ENCODE measurements at places on chromosomes 5 and 9. TPM values are rescaled to one million over a fixed set of nuclear protein-coding genes. Genes with fewer than 3 reads are reported as not detected.

- no peak for DNase-seq
- no peak overlapping the region for H3K27ac ChIP-seq
- no peak overlapping the region for H3K4me3 ChIP-seq
- H3K4me1 ChIP-seq = 0 out of 2 replicates have a peak, but pooled peaks cover 4% of the 10 kb centered on the region
- no peaks in the 10 kb centered on the region for H3K27me3 ChIP-seq
These were observed 54.5 kb upstream of the GARNL3 start for GRCh38 chr9:127209948-127210640.

- no peaks in the 10 kb centered on the region for H3K27me3 ChIP-seq
- H3K36me3 ChIP-seq = no peaks in the 10 kb centered on the region
- H3K4me3 ChIP-seq = no peak overlapping the region
- H3K27ac ChIP-seq = no peak overlapping the region
- H3K4me1 ChIP-seq = no peaks in the 10 kb centered on the region
- DNase-seq = no peak
These were observed 87.5 kb upstream of the PTPRD start for GRCh38 chr9:10700291-10700690.

The GPR151 gene
- total RNA-seq = not detected

DNA sequence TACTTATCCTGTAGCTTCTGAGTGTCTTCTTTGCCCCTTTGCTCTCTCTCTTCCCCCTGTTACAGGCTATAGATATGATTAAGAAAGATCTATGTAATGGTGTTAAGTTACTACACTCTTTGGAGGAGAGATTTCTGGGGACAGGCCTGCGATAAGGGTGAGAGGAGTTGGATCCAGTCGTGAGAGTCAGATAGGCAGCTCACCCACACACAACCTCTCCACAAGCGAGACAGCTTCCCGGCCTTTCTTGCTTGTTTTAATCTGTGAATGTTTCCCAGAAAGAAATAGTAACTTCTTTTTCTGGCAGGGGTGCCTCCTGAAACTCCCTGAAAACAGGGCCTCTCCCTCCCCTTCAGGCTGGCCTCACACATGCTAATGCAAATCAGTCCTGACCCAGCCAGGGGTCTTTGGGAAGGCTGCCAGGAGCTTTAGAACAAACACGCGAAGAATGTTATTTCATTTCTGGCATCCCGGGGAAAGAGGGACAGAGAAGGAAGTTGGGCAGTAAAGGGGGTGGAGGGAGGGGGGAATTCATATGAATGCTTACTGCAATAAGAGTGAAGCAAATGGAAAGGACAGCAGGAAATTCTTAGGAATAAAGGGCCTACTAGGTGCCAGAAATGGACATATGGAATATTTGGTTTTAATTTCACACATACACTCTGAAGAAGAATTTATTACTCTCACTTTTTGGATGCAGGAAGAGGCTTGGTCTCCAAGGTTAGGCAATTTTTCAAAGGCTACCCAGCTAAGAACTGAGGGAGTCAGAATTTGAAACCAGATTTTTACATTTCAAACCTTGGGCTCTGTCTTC lies 215.8 kb upstream of the TRIM32 start:
- H3K4me1 ChIP-seq = no peaks in the 10 kb centered on the region
- no peak for DNase-seq
- no peak overlapping the region for H3K4me3 ChIP-seq

DNA sequence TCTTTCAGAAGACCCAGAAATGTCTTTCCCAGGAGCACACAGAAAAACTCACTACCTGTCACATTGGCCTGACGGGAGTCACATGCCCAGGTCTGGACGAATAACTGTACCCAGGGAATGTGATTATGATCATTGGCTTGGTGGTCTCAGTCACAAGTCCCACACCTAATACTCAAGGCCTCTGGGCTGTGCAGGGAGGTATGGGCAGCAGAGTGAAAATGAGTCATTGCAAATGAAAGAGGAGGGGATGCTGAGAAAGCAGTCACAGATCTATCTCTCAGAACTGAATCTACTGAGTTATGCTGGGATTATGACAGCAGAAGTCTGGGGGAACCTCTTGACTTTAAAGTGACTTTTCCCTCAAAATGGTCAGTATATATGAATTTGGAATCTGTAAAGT lies 36.9 kb downstream of the SGCD start:
- DNase-seq = no peak
- no peaks in the 10 kb centered on the region for H3K27me3 ChIP-seq
- no peak overlapping the region for H3K27ac ChIP-seq
- H3K4me1 ChIP-seq = no peaks in the 10 kb centered on the region

The CAMK2A gene
- 0.13 TPM for total RNA-seq

DNA sequence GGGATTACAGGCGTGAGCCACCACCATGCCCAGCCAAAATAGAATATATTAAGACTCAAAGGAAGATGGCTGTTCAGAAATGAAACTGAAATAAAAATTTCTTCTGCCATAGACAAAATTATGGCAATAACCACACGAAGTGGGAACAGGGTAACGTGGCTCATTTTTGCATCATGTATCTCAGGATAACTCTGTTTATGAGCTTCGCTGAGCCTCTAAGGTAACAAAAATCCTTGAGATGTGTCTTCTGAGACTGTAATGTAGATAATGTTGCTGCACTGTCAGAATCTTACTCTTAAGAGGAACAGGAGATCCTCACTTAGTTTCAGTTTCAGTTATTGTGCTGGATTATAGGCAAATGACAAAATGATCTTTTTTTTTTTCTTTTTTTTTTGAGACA lies 153.8 kb downstream of the GOLPH3 start:
- no peak for DNase-seq
- no peak overlapping the region for H3K27ac ChIP-seq
- H3K4me1 ChIP-seq = no peaks in the 10 kb centered on the region
- H3K4me3 ChIP-seq = no peak overlapping the region

DNA sequence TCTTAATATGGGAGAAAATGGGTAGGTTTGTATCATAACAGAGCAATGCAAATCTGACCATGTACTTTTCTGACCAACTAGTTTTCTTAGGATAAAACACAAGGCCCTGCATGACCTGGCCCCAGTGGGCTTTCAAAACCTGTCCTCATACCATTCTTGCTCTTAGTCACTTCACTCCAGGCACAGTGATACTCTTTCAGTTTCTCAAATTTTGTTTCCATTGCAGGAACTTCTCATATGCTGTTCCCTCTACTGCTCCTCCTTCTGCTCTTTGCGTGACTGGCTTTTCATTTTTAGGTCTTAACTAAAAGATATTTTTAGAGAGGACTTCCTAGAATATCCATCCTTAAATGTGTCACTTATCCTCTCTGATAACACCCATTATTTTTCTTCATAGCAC lies 112.4 kb downstream of the INIP start:
- H3K27me3 ChIP-seq = no peaks in the 10 kb centered on the region
- 0 out of 2 replicates have a peak, but pooled peaks cover 5% of the 10 kb centered on the region for H3K4me1 ChIP-seq
- no peaks in the 10 kb centered on the region for H3K36me3 ChIP-seq

DNA sequence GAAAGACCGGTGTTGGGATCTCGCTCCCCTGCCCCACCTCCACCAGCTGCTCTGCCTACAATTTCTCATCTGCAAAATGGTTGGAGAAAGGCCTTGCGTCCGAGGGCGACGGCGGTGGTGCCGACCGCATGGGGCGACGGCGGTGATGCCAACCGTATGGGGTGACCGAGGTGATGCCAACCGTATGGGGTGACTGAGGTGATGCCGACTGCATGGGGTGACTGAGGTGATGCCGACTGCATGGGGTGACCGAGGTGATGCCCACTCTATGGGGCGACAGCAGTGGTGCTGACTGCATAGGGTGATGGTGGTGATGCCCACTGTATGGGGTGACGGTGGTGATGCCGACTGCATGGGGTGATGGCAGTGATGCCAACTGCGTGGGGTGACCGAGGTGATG lies 171.0 kb downstream of the OLFM1 start:
- H3K4me1 ChIP-seq = no peaks in the 10 kb centered on the region
- H3K27ac ChIP-seq = no peak overlapping the region
- no peak for DNase-seq
- peaks cover 76% of the 10 kb centered on the region for H3K27me3 ChIP-seq
- H3K4me3 ChIP-seq = no peak overlapping the region
- no peaks in the 10 kb centered on the region for H3K36me3 ChIP-seq

GRCh38 chr5:13278148-13278547 lies 666.3 kb downstream of the DNAH5 start:
- no peaks in the 10 kb centered on the region for H3K4me1 ChIP-seq
- H3K27me3 ChIP-seq = no peaks in the 10 kb centered on the region
- no peak for DNase-seq

DNA sequence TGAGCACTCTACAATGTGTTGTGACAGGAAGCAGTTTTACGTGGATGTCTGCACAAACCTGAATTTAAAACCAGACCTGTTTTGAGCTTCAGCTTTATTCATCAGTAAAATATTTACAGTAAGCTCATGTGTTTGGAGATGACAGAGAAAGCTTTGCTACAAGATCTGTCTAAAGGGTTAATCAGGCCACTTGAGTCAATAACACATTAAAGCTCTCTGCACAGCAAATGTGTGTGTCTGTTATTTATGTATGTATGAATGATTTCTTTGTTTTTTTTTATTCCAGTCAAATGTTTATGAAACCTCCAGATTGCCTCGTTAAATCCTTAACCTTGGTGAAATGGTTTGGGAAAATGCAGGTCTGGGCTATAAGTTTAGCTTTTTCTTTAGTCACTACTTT lies 77.3 kb upstream of the SREK1 start:
- H3K4me1 ChIP-seq = no peaks in the 10 kb centered on the region
- H3K27me3 ChIP-seq = no peaks in the 10 kb centered on the region
- H3K27ac ChIP-seq = no peak overlapping the region
- peaks cover 18% of the 10 kb centered on the region for H3K36me3 ChIP-seq
- no peak for DNase-seq
- H3K4me3 ChIP-seq = no peak overlapping the region

GRCh38 chr5:59525957-59526356 lies 367.6 kb downstream of the PDE4D start:
- no peak overlapping the region for H3K27ac ChIP-seq
- no peaks in the 10 kb centered on the region for H3K27me3 ChIP-seq
- no peaks in the 10 kb centered on the region for H3K36me3 ChIP-seq
- no peak for DNase-seq
- no peak overlapping the region for H3K4me3 ChIP-seq

The DPP7 gene
- 126 TPM for total RNA-seq

- no peaks in the 10 kb centered on the region for H3K27me3 ChIP-seq
- no peak for DNase-seq
- no peaks in the 10 kb centered on the region for H3K4me1 ChIP-seq
- H3K27ac ChIP-seq = no peak overlapping the region
- no peak overlapping the region for H3K4me3 ChIP-seq
These were observed 11.8 kb downstream of the LHX6 start for GRCh38 chr9:122216798-122217418.

DNA sequence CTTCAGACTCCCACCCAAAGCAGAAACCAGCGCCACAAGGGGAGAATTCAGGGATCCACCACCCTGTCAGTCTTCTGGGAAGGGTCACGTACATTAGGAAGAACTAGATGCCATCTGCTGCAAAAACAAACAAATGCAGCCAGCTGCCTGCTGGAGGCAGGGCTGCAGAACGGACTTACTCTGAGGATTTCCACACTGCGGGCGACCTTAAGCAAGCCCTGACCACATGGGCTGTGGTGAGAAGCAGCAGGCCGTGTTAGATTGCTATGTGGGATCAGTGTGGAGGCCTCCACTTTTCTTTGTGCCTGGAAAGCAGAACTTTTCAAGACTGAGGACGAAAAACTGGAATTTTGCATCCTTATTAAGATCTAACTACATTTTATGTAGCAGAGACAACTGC lies 13.4 kb upstream of the LTC4S start:
- H3K4me1 ChIP-seq = no peaks in the 10 kb centered on the region
- H3K36me3 ChIP-seq = no peaks in the 10 kb centered on the region
- H3K27me3 ChIP-seq = no peaks in the 10 kb centered on the region
- H3K27ac ChIP-seq = no peak overlapping the region

The MYOT gene
- not detected for total RNA-seq

DNA sequence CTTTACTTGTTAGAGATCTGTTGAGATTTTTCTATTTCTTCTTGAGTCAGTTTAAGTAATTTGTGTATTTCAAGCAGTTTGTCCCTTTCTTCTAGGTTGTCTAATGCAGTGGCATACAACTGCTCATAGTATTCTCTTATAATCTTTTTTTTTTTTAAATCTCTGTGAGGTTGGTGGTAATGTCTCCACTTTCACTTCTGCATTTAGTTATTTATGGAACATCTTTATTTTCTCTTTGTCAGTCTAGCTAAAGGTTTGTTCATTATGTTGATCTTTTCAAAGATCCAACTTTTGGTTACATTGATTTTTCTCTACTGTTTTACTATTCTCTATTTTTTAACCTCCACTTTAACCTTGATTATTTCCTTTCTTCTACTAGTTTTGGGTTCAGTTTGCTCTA lies 13.8 kb downstream of the FOXE1 start:
- no peaks in the 10 kb centered on the region for H3K36me3 ChIP-seq
- no peak overlapping the region for H3K4me3 ChIP-seq
- H3K27ac ChIP-seq = no peak overlapping the region
